Activated T-cell treated with anti-CD3 and anti-CD28 coated beads, Interleukin-2, amount 50 U/mL, for 72 hours (primary cell): ENCODE measurements at places on chromosomes 2 and 18. TPM values are rescaled to one million over a fixed set of nuclear protein-coding genes. Genes with fewer than 3 reads are reported as not detected.

The ATP8B1 gene
- total RNA-seq: not detected

The DSG1 gene
- not detected for total RNA-seq

The MROH2A gene
- not detected for total RNA-seq

The MAPK4 gene
- total RNA-seq: not detected

The ANKRD30BL gene
- total RNA-seq: not detected

The CMPK2 gene
- 5.7 TPM for total RNA-seq

The NEUROD1 gene
- not detected for total RNA-seq

GRCh38 chr18:46732801-46733200, 24.1 kb downstream of the ST8SIA5 start:
- peaks cover 8% of the 10 kb centered on the region for H3K27me3 ChIP-seq
- no peak overlapping the region for H3K4me3 ChIP-seq

- H3K36me3 ChIP-seq: peaks cover 5% of the 10 kb centered on the region
- peaks cover 5% of the 10 kb centered on the region for H3K4me1 ChIP-seq
- H3K27me3 ChIP-seq: no peaks in the 10 kb centered on the region
- H3K27ac ChIP-seq: no peak overlapping the region
Measured at GRCh38 chr2:43114210-43114609, 112.2 kb downstream of the ZFP36L2 start.

DNA sequence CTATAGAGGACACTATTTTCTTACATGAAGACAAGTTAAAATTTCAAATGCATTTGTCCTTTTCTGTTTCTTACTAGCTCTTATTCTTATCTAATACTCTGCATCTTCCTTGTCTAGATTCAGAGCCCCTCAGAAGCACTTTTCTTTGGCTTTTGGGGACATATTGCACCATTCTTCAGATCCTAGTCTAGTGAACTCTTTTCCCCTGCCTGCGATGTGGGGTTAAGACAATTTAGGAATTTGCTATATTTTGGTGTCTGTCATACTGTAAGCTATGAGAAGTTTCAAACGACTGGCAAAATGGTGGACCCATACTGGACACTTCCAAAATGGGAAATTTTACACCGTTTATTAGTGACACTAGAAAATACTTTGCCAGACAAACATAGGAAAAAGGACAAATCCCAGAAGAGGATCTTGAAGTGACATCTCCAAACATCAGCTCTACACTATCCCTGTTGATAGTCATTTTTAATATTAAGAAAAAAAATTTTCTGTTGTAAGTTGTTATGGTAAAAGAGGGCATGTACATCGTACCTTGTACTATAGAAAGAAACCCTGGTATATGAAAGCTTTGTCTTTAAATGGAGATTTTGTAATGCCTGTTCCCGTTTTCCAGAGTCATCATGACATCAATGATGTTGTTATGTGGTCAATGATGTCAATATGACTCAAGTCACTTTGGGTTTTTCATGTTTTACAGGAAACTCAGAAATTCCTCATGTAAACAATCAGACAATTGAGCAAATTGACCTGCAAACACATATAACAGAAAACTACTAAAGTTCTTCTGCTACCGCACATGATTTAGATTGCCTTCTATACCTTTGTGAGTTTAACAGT, 4.4 kb upstream of the KYNU start:
- H3K4me1 ChIP-seq: no peaks in the 10 kb centered on the region
- H3K27ac ChIP-seq: no peak overlapping the region
- H3K4me3 ChIP-seq: no peak overlapping the region
- H3K27me3 ChIP-seq: no peaks in the 10 kb centered on the region
- no peak for DNase-seq
- no peaks in the 10 kb centered on the region for H3K36me3 ChIP-seq

DNA sequence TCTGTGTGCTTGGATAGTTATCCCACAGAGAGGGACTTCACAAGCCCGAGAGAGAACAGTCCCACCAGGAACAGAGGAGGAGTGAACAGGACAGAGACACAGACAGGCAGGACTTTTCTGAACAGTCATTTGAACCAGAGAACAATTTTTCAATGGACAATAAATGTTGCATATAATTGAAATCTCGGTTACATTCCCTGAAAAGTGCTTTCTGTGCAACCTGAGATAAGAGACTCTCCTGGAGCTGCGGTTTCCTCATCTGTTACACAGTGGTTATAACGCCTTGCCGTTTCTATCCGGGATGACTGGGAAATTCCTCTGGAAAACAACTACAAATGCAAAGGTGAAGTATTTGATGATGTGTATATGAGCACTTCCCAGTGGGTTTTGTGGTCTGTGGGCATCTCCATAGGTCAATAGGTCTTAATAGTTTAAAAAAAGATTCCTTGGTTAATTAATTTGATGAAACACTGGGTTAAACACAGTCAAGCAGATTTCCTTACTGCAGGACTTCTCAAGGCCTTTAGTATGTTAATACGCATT, 87.2 kb upstream of the HPCAL1 start:
- no peaks in the 10 kb centered on the region for H3K4me1 ChIP-seq
- no peak for DNase-seq
- no peaks in the 10 kb centered on the region for H3K27me3 ChIP-seq
- H3K27ac ChIP-seq: peak overlapping the region; percentile 38
- no peaks in the 10 kb centered on the region for H3K36me3 ChIP-seq
- no peak overlapping the region for H3K4me3 ChIP-seq

DNA sequence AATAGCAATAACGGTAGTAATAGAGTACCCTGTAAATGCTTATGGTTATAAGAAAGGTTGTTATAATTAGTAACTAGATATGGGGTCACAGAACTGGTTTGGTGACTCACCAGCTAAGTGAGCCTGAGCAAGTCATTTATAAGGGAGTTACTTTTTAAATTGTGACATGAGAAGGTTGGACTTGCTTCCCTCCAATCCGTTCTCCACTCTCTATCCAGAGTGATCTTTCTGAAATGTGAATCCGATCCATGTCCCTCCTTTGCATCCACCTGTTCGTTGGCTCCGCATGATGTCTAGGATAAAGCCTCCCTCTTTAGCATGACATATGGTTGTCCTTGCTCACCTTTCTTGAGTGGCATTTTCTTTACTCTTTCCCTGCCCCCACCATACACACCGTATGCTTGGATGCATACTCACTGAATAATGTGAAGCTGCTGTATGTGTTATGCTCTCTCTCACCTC, 83.1 kb downstream of the CDC42EP3 start:
- peak overlapping the region; percentile 72 for H3K27ac ChIP-seq
- peaks cover 77% of the 10 kb centered on the region for H3K4me1 ChIP-seq
- no peaks in the 10 kb centered on the region for H3K36me3 ChIP-seq
- peak overlapping the region; percentile 1 for H3K4me3 ChIP-seq

DNA sequence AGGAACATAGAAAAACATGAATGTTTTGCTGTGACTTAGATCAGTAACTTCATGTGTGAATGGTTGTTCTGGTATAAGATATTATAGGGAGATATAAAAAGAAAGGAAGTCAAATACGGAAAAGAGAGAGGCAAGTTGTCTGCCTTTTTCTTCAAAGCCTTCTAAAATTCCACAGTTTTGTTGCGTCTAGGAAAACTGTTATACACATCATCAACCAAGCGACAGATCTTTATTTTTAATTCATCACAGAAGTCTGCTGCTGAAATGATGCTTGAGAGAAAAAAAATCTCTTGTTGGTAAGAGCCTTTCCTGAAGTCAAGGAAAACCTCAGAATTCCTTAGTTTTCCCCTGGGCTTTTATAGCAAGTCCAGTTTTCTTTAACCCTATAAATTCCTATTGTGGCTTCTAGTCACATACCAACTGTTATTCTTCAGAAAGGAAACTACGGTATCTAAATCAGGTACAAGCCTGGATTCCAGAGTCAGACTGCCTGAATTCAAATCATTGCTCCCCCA, 36.3 kb upstream of the TANC1 start:
- H3K4me3 ChIP-seq: no peak overlapping the region
- no peaks in the 10 kb centered on the region for H3K27me3 ChIP-seq
- H3K27ac ChIP-seq: no peak overlapping the region
- no peaks in the 10 kb centered on the region for H3K36me3 ChIP-seq

GRCh38 chr2:220081171-220081570, 453.7 kb downstream of the SLC4A3 start:
- no peak overlapping the region for H3K27ac ChIP-seq
- no peak for DNase-seq
- no peaks in the 10 kb centered on the region for H3K4me1 ChIP-seq
- peaks cover 7% of the 10 kb centered on the region for H3K27me3 ChIP-seq
- H3K36me3 ChIP-seq: no peaks in the 10 kb centered on the region

DNA sequence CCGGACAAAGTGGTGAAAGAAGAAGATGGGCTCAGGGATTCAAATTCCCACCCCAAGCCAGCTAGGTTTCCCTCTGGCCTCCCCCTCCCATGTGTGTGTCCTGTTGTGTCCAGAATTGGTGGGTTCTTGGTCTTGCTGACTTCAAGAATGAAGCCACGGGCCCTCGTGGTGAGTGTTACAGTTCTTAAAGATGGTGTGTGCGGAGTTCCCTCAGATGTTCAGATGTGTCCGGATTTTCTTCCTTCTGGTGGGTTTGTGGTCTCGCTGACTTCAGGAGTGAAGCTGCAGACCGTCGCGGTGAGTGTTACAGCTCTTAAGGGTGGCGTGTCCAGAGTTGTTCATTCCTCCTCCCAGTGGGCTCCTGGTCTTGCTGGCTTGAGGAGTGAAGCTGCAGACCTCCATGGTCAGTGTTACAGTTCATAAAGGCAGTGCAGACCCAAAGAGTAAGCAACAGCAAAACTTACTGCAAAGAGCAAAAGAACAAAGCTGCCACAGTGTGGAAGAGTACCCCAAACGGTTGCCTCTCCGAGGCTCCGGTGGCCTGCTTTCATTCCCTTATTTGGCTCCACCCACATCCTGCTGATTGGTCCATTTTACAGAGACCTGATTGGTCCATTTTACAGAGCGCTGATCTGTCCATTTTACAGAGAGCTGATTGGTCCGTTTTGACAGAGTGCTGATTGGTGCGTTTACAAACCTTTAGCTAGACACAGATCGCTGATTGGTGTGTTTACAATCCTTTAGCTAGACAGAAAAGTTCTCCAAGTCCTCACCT, 37.7 kb upstream of the KLF11 start:
- H3K36me3 ChIP-seq: no peaks in the 10 kb centered on the region
- H3K27ac ChIP-seq: no peak overlapping the region
- H3K4me1 ChIP-seq: no peaks in the 10 kb centered on the region
- no peak overlapping the region for H3K4me3 ChIP-seq

- no peak for DNase-seq
- H3K27ac ChIP-seq: no peak overlapping the region
- H3K4me1 ChIP-seq: no peaks in the 10 kb centered on the region
- H3K27me3 ChIP-seq: no peaks in the 10 kb centered on the region
Measured at GRCh38 chr2:58655152-58655551, 414.0 kb upstream of the FANCL start.

- no peak overlapping the region for H3K27ac ChIP-seq
- no peak for DNase-seq
- no peak overlapping the region for H3K4me3 ChIP-seq
- no peaks in the 10 kb centered on the region for H3K4me1 ChIP-seq
- peaks cover 2% of the 10 kb centered on the region for H3K36me3 ChIP-seq
- peaks cover 7% of the 10 kb centered on the region for H3K27me3 ChIP-seq
Measured at GRCh38 chr18:14959550-14959949, 211.6 kb downstream of the ANKRD30B start.

DNA sequence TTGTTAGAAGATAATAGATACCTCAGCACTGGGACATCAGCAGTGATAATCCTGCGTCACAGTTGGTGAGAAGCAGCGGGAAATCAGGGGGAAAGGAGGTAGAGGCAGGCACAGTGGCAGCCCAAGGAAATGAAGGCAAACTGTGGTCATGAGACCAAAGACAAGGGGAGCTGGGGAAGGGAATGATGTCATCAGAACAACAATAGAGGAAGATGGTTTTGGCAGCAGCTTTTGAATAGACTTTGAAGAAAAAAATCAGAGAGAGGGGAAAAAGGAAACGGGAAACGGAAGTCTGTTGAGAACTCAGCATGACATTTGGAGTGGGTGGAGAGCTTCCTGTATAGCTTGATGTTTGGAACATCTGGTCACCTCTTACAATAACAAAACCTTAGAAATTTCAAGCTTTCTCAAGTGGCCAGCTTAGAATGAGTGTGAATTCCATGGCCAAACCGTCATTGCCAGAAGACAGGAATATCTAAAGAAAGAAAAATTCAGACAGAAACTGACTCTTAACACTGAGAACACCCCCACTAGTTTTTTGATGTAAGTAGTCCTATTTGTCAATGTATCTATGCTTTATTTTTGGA, 18.4 kb upstream of the YES1 start:
- H3K27me3 ChIP-seq: no peaks in the 10 kb centered on the region
- peak overlapping the region; percentile 58 for H3K4me3 ChIP-seq
- peaks cover 32% of the 10 kb centered on the region for H3K4me1 ChIP-seq
- no peaks in the 10 kb centered on the region for H3K36me3 ChIP-seq

DNA sequence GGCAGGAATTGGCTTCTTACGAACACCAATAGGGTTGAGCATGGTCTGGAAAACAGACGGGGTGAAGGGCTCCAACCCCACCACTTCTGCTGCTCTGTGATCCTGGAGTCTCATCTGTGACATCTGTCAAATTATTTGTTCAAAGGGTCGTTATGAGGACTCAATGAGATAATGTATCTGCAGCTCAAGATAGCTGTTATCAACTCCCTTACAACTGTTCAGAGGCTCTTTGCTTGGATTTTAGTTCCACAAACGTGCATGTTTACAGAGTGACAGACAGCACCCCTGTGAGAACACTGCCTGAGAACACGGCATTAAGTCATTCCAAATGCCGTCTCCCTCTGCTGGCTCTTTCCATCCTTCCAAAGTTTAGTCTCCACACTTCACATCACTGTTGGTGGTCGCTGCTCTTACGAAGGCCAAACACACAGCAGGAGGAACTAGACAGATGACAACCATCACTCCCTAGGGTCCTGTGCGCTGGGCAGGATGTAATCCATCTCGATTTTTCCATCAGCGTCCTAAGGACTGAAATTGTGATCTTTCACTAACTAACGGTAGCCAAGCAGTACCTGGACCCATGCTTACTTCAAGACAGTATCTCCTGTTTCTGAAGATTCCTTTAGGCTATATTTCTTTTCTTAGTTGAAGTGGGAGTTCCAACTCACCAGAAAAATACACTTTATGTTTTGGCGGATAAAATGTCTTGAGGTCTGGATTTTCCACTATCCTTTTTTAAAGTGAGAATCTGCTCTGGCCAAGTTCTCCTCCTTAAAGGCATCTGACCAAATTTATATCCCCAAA, 220.3 kb downstream of the ANAPC1 start:
- no peak for DNase-seq
- no peak overlapping the region for H3K4me3 ChIP-seq
- peaks cover 15% of the 10 kb centered on the region for H3K4me1 ChIP-seq
- no peaks in the 10 kb centered on the region for H3K36me3 ChIP-seq
- H3K27ac ChIP-seq: no peak overlapping the region

DNA sequence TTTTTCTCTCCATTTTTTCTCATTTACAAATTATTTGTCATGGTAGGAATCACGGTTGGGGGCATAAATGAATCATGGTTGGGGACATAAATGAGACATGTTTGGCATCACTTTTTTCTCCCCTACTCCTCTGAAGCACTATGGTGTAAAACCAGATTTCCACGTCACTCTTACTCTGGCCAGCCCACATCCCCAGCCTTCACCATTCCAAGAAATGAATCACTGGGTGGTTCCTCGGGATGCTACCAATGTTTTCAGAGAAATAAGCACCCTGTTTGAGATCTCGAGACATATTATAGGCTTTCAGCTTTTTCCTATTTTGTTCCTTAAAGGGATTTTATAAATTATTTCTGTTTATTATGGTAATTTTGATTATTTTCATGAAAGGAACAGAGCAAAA, 155.0 kb upstream of the SLC8A1 start:
- H3K4me1 ChIP-seq: no peaks in the 10 kb centered on the region
- H3K27me3 ChIP-seq: no peaks in the 10 kb centered on the region
- no peaks in the 10 kb centered on the region for H3K36me3 ChIP-seq

GRCh38 chr2:238236571-238236970, 3.3 kb downstream of the HES6 start:
- peaks cover 38% of the 10 kb centered on the region for H3K27me3 ChIP-seq
- no peak for DNase-seq
- H3K4me3 ChIP-seq: no peak overlapping the region
- H3K36me3 ChIP-seq: no peaks in the 10 kb centered on the region

GRCh38 chr2:178799305-178799704, 7.9 kb downstream of the TTN start:
- no peak overlapping the region for H3K4me3 ChIP-seq
- no peaks in the 10 kb centered on the region for H3K4me1 ChIP-seq
- H3K36me3 ChIP-seq: no peaks in the 10 kb centered on the region
- H3K27me3 ChIP-seq: no peaks in the 10 kb centered on the region
